ENCODE measurements at places on chromosomes 11 and 22.

- no peak for DNase-seq
These were observed 311.0 kb downstream of the BUD13 start for GRCh38 chr11:116461789-116462188.

DNA sequence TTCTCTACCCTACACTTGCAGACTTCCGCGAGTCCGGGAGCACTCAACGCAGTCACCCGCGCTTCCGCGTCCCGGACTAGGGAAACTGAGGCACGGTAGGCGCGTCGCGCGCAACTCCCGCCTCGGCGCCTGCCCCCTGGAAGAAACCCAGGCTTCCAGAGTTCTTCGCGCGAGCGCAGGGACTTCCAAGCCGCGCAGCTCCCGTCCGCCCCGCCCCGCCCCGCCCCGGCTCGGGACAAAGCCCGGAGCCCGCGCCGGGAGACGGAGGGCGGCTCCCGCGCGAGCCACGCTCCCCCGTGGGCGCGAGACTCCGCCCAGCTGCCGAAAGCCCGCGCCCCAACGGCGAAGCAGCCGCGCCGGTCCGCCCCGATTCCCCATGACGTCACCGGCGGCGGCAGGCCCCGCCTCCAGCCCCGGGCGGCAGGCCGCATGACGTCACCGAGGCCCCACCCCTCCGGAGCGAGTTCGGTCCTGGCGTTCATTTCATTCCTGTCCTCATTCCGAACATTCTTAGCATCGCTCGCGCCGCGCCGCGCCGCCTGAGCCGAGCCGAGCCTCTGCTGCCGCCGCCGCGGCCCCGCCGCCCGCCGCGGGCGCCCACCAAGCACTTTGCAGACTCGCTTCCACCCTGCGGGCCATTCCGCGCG lies at the start of gene TEAD1:
TEAD1 (plus strand) TSS at position 498 of the 647 bp plus-strand sequence.
- DNase-seq, result peak; percentile 100

- no peak for DNase-seq
These were observed 27.3 kb downstream of the MARK2 start for GRCh38 chr11:63866211-63866610.

- DNase-seq, result no peak
These were observed 36.8 kb upstream of the TMEM45B start for GRCh38 chr11:129778877-129779276.

GRCh38 chr11:85114786-85115185 lies 512.4 kb downstream of the DLG2 start:
- DNase-seq, result no peak

GRCh38 chr11:803770-804598 lies 1.0 kb downstream of the PIDD1 start:
- DNase-seq, result peak; percentile 81

GRCh38 chr11:8732324-8732670 lies 49.7 kb downstream of the RPL27A start:
- no peak for DNase-seq

- DNase-seq, result peak; percentile 41
These were observed 33.8 kb downstream of the OR2AG2 start for GRCh38 chr11:6737872-6738466.

- DNase-seq, result no peak
These were observed 16.9 kb upstream of the ARHGAP42 start for GRCh38 chr11:100670140-100670539.

DNA sequence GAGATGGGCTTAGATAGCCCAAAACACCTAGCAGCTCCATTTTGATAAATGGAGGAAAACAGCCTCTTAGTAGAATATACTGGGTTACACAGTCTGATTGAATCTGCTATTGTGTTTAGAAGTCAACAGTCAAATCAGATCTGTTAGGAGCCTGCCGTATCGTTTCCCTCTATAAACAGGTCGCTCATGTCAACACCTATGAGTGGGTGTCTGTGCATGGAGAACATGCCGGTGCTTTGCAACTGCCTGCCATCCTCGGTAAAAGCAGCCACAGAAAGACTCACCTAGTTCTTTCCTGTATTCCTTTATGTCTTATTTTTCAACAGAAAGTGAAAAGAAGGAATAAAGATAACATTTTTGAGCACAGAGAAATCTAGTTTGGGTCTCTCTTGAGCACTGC lies 99.4 kb downstream of the ETS1 start:
- no peak for DNase-seq

- peak; percentile 71 for DNase-seq
These were observed 63.2 kb downstream of the GRIA4 start for GRCh38 chr11:105673089-105673488.

DNA sequence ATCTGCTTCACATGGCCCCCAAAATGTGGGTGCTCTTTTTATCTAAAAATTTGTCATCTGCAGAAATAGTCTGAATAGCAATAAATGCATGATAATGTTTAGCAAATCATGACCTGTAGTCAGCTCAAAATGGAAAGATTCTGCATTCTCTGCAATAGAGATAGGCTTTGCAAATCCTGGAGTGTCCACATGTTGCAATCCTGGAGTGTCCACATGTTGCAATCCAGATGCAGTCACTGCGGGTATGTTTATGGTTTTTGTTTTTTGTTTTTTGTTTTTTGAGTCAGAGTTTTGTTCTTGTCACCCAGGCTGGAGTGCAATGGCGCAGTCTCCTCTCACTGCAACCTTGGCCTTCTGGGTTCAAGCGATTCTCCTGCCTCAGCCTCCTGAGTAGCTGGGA lies 20.2 kb upstream of the LRRC32 start:
- no peak for DNase-seq

DNA sequence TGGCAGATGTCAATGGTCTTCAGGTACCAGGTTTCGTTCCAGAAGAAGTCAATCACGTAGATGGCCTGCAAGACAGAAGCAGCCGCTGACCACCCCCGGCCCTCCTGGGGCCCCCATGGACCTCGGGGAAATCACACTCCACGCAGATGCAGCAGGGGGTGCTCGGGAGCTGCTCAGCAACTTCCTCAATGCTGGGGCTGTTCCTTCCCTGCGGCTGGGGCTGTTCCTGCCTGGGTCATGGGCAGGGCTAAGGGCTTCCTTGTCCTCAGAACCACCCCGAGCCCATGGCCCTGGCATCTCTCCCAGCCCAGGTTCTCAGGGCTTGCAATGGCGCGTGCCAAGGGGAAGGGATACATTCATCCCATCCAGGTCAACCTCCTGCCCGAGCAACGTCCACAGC lies 10.3 kb downstream of the DHCR7 start:
- DNase-seq, result no peak

DNA sequence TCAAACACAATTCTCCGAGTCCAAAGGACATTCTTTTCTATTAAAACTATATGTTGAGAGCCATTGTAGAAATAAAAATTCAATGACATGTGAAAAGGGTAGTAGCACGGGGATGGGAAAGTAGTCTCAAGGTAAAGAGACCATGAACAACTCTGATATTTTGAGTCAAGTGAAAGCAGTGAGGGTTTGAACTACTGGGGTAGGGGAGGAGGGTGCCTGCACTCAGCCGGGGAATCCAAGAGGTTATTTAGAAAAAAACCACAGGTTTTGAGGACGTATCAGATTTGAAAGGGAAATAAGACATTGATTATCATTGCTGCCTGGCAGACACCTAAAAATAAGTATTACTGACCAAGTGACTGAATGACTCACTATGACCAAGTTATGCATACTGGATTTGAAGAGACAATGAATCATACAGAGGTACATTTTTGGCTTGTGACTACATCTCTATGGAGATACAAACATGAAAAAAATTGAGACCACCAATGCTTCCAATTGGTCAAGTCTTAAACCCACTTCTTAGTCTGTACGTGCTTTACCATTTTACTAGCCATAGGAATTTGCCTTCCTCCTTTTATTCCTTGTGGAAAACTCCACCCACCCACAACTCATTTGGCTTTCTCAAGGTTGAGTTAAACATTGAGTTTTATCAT lies 2.2 kb upstream of the OR52H1 start:
- DNase-seq, result no peak

DNA sequence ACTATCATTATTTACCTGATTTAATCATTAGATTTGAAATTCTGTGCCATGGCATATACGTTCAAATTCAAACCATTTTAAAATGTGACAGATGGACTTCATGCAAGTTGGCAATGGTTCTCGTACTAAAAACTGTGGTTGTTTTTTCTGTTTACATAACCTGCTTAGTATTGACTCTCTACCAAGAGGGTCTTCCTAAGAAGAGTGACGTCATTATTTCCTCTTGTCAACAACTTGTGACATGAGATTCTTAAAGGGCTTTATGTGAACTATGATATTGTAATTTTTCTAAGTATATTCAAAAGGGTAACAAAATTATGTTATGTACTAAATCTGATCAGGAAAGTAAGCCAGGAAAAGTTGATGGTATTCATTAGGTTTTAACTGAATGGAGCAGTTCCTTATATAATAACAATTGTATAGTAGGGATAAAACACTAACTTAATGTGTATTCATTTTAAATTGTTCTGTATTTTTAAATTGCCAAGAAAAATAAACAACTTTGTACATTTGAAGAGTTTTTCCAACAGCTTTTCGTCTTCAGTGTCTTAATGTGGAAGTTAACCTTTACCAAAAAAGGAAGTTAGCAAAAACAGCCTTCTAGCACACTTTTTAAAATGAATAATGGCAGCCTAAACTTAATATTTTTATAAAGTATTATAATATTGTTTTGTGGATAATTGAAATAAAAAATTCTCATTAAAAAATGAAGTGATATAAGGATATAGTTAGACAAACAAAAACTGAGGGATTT lies 87.0 kb downstream of the GRK3 start:
- no peak for DNase-seq

- DNase-seq, result no peak
These were observed 102.0 kb downstream of the INSC start for GRCh38 chr11:15216678-15217077.

- DNase-seq, result no peak
These were observed 29.7 kb upstream of the VWA5A start for GRCh38 chr11:124085583-124085982.

- DNase-seq, result no peak
These were observed 21.3 kb downstream of the TECTA start for GRCh38 chr11:121122328-121122727.

- DNase-seq, result no peak
These were observed 8.8 kb downstream of the H19 start for GRCh38 chr11:1988667-1989317.

GRCh38 chr22:35893698-35894097 lies 134.9 kb downstream of the RBFOX2 start:
- no peak for DNase-seq

GRCh38 chr11:121890946-121891515 lies 225.0 kb downstream of the BLID start:
- no peak for DNase-seq

GRCh38 chr11:116301141-116301540 lies 471.6 kb downstream of the BUD13 start:
- DNase-seq, result no peak

GRCh38 chr11:5713695-5714094 lies 22.6 kb upstream of the OR56B1 start:
- DNase-seq, result no peak

DNA sequence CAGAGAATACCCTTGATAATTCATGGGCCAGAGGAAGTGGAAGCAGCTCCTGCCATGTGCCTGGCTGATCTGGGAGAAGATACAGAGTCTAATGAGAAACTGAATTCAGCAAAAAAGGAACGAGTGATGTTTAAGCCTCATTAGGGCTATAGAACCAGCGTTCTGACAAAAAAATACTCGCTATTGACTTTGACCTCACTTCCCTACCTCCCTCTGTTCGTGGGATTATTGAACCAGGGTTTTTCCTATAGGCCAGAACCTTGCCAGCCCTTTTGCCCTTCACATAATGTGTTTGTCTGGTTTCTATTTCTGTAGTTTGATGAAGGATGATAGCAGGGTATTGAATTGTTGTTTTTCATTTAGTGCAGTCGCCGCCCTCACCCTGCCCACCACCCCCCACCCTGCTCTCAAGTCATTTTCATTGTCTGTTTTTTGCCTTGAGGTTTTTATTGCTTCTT lies 7.6 kb upstream of the RBFOX2 start:
- DNase-seq, result no peak

- no peak for DNase-seq
These were observed 29.6 kb downstream of the APIP start for GRCh38 chr11:34886609-34887008.

DNA sequence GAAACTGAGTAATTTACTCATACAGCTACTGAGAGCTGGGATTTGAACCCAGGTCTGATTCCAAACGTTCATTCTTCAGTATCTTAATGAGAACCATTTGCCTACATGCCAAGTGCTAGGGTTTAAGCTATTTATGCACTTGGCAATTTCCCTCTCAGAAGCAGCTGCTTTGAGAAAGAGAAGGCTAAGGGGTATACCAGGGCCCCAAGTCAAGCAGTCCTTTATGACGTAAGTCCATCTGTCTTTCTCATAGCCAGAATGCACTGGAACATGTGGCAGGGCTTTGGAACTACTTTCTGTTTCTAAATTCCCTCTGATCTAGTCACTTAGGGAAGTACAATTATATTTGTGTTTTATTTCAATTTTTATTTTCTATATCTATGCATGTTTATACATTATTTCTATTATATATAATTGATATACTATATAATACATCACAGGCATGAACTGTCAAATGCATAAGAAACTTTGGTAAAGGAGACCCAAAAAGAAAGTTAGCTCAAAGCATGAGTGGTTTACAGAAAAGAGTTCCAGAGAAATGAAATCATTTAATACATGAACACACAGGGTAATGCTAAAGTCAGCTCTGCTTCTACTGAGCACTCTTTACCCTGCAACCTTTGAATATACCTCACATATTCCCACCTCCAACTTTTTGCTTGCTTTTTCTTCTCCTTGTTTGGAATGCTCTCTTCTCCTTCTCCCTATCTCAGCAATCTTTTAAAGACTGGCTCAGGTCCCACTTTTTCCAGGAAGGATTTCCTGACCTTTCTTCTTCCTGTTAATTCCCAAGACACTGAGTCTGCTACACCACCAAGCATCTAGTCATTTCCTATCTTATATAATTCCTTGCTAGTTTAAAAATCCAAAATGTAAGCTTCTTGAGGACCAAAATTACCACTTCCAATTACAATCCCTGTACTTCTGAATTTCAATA lies 80.5 kb upstream of the GDPD4 start:
- DNase-seq, result no peak

DNA sequence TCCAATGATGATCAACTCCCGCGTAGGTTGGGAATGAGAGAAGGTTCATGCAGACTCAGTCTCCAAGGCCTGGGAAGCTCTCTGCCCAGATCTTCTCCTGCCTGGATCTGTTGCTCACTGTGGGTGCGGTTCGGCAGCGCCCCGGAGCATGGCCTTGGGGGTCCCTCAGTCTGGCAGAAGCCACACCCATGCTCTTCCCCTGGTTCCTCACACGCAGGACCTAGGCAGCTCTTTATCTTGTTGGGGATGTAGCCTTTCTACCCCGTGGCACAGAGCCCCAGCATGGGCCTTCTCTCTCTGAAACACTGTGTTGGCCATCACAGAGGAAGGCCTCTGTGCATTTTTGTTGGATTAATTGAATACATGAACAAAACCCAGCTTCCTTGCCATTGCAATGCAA lies 1461.6 kb downstream of the BRD1 start:
- DNase-seq, result no peak
